ENCODE measurements at places on chromosomes 2 and 18.

- DNase-seq = no peak
Observed at GRCh38 chr2:143960177-143960576, 559.7 kb downstream of the ZEB2 start.

- DNase-seq = peak; percentile 63
Observed at GRCh38 chr18:43442571-43442970, 165.3 kb upstream of the SYT4 start.

DNA sequence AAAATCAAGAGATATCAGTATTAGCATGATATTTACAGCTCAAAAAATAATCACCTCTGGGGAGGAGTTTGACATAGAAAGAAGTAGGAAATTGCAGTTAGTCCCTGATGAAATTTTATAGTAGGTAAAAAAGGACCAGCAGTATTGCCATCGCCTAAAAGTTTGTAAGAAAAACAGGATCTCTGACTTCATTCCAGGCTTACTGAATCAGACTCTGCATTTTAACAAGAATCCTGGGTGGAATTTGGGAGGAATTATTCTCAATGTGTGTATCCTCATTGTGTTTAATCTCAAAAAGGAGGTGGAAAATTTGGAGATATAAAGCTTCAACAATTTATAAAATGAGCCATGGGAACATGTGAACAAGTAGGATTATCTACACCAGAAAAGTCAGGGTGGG, 31.2 kb upstream of the STAT1 start:
- no peak for DNase-seq

GRCh38 chr2:6497048-6497447, 368.7 kb downstream of the CMPK2 start:
- peak; percentile 5 for DNase-seq
